GM13976 (cell line): ENCODE measurements at places on chromosomes 4 and X.

- no peak for DNase-seq
Measured at GRCh38 chrX:129015381-129015780, 507.9 kb downstream of the SMARCA1 start.

DNA sequence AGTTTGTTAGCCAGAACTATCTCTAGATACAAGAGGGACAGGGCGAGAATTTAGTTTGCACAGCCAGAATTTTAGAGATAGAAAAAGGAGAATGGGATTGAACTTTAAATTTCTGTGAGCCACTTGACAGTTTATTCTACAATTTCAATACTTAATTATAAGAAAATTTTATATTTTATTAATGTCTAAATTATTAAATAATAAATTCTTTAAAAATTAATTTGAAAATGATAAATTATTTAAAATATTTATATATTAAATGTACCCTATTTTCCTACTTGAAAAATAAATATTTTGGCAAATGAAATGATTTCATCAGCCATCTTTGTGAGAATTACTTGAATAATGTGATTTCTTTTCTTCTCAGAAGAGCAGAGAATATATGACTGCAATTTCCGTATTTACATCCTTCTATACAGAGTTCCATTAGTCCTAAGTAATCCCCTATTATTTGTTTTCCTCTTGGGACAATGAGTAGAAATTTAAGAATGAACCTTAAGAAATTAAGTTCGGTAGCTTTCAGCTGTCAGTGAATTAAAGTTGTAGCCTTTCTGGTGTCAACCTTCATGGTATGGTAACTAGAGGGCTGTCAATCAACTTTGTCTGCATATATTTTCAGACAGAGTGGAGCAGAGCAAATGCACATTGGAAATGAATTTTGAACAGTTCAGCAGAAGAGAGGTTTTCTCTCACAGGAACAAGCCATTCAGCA lies 763.9 kb downstream of the PCDH18 start:
- no peak for DNase-seq

GRCh38 chr4:7295197-7295910 lies 103.0 kb downstream of the SORCS2 start:
- no peak for DNase-seq

DNA sequence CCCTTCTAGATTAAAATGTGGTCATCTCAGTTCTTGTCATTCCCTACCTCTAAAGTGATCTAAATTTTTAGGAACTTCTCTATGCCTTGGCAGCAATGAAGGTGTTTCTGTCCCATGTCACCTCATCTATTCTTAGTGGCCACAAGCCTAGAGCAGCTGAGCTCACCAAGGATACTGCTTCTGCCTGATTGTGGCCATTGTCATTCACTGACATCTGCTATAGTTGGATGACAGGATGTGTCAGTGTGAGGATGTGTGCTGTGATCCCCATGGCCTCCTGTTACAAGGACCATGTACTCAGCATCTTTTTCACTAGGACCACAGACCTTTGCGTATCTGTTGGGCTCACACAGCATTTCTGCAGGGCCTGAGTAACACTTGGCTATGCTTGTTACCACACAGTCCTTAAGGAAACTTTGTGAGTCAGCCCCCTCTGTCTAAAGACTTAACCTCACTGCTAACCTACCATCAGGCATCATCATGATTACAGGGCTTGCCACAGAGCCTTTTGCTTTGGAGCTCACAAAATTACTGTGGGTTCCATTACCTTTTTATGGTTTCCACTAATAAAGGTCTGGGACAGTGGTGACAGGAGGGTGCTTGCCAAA lies 421.0 kb downstream of the ADAM29 start:
- DNase-seq = no peak

DNA sequence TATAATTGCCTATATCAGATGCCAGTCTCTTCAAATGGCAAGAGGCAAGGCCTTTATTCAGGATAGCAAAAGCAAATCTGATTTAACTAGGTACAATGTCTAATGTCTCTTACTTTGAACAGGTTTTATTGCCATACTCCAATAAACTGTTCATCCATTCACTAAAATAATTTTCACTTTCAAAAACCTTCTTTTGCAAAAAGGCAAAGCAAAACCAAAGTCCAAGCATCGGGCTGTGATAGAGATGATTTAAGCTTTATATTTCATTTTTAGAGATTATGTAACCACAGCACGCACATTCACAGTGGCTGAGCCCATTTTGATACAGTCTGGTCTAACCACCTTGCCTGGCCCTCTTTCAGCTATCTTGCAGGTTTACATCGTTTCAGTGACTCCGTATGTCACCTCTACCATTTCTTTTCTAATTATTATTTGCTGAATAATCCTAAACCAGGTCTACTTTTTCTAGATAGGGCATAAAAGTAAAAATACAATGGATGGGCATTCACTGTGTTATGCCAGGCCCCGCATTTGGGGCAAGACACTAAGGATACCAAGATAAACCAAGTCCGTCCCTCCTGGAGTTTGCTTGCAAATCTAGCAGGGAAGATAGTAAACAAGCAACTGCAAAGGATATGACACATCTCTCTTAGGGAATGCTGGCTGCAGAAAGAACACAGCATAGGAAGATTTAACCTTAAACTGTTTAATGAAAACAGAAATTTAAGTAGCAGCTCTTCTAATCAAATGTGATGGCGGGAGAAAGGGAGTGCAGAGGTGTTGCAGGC lies 1.8 kb downstream of the CASP3 start:
- no peak for DNase-seq
